Germinal center (tissue), 1 donor: ENCODE measurements at places on chromosomes 11 and 22.

DNA sequence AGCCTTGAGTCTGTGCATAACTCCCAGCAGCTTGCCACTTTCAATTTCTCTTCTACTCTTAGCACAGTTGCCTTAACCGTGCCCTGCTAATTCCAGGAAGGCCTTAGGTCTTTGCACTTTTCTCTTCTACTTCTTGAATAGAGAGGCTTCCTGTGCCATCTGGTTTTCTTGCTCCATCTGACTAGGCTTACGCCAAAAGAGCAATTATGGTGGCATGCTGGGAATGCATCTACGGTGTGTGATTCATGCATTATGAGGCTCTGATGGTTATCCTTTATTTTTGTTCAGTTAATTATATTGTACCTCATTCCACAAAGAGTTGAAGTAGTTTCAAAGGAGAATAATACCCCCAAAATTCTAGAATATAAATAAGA is 29.4 kb downstream of the SIK2 start:
- DNase-seq = no peak

DNA sequence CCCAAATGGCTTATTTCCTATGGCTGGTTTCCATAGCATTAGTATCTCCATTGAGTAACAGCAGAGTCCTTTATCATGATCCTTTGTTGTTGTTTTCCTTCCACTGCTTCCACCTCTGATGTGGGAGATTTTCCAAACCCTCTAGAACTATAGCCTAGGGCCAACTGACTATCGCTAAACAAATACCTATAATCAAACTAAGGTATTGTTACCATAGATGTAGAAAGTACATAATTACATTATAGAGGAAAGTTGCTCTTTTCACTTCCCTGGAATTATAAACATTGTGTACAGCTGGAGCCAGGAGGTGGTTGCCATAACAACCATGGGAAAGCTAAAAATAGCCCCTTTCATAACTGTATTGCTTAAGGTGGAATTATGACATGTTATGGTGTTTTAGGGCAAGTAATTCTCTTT is 47.0 kb upstream of the ALKBH3 start:
- no peak for DNase-seq

DNA sequence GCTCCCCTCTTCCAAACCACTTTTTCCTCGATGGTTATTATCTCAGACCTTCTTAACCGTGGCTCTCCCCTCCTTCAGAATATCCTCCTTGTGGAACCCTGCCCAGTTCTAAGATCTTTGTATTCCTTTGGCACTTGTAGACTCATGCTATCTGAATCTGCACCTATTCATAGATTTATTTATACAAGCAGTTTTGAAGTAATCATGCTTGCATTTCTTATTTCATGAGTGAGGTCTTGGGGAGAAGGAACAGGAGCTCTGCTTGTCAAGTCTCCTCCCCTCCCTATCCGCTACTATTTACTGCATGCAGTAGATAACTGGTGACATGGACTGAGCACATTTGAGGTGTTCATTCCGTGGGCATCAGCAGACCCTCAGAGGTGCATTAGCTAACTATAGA is 5.4 kb upstream of the MADD start:
- no peak for DNase-seq

- no peak for DNase-seq
Measured at GRCh38 chr11:33664827-33665226, 35.8 kb downstream of the C11orf91 start.

DNA sequence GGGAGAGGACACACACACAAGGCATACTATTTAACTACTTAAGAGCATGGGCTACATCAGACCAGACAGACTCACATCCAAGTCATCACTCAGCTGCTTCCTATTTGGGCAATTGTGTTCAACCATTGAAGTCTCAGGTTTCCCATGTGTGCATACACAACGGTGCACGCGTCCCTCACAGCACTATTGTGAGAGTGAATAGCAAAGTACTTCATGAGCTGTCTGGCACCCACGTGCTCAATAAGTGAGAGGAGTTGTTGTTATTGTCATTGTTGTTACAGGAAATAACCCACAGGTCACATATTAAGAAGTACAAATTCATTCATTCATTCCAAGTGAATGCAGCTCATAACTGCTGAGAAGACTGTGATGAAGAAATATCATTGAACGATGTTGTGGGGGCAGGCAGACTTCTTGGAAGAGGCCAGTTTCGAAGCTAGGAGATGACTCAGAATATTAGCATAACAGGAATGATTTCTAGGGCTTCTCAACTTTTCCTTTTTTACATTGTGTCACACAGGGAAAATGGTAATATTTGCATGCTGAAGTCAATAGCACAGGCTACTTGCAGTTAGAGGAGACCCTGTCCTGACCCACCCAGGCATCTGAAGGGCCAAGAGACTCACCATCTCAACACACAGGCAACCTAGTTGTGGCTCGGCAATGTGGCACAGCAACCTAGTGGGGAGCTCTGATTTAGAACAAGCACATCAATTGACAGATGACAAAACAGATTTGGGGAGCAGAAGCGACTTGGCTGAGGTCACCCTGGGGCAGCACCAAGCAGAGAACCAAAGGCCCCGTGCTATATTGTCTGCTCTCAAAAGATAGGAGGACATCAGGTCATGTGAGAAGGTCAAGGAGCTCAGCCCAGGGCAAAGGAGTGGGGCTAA is 606.0 kb downstream of the BUD13 start:
- no peak for DNase-seq

DNA sequence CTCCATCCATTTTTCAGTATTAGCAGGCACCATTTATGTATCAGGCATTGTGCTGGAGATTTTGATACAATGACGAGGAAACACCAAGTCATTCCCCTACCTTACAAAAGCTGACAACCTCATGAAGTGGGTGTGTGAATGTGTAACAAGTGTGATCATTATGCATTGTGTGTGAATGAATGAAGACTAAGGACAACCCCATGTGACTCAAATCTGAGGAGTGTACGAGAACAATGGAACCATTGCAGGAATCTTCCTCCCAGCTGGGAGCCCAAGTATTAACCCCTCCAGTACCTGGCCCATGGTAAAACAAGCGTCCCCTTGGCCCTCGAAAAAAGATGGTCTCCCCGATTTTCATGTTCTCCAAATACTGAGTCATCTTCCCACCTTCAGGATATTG is 4.4 kb downstream of the CYB5R2 start:
- DNase-seq = no peak
